Fibroblast of the aortic adventitia (primary cell): ENCODE measurements at places on chromosomes 5 and 9. TPM values are rescaled to one million over a fixed set of nuclear protein-coding genes. Genes with fewer than 3 reads are reported as not detected.

Gene NPR3
- total RNA-seq, result 2.8 and 23.7 TPM in 2 replicates

Gene SNCAIP
- 0.18 and 0.57 TPM in 2 replicates for total RNA-seq

Gene MYOT
- total RNA-seq, result not detected in 2 replicates

Gene MCIDAS
- total RNA-seq, result not detected in 2 replicates

Gene FBXO10
- total RNA-seq, result 7.1 and 7.6 TPM in 2 replicates

Gene NR5A1
- not detected in 2 replicates for total RNA-seq

Gene EGFL7
- 2.4 and 5.6 TPM in 2 replicates for total RNA-seq

Gene IRX4
- not detected in 2 replicates for total RNA-seq

Gene BOD1
- 63.7 and 68.9 TPM in 2 replicates for total RNA-seq

Gene TTC16
- total RNA-seq, result not detected in 2 replicates

Gene SV2C
- 0.08 TPM in 1 of 2 replicates, not detected in the other for total RNA-seq

Gene ANGPTL2
- total RNA-seq, result 41.0 and 47.5 TPM in 2 replicates

Gene GPX3
- 11.3 and 53.1 TPM in 2 replicates for total RNA-seq

Gene SETX
- 85.0 and 100 TPM in 2 replicates for total RNA-seq

Gene AMBP
- total RNA-seq, result 0.27 TPM in 1 of 2 replicates, not detected in the other

Gene CKMT2
- 1.4 TPM in 1 of 2 replicates, not detected in the other for total RNA-seq

Gene SPATA6L
- total RNA-seq, result 0.25 and 1.2 TPM in 2 replicates

Gene CCDC187
- under 0.01 TPM in 1 of 2 replicates, not detected in the other for total RNA-seq

Gene MAP1B
- total RNA-seq, result 130 and 401 TPM in 2 replicates

Gene TAF1L
- not detected in 2 replicates for total RNA-seq

Gene TAF11L10
- total RNA-seq, result not detected in 2 replicates

Gene GFRA3
- not detected in 2 replicates for total RNA-seq

Gene COL27A1
- 2.1 and 9.6 TPM in 2 replicates for total RNA-seq

Gene DDX4
- total RNA-seq, result not detected in 2 replicates

Gene GDNF
- total RNA-seq, result 0.54 TPM in 1 of 2 replicates, not detected in the other

Gene DOCK8
- 0.08 and 0.18 TPM in 2 replicates for total RNA-seq

Gene DPP7
- 69.5 and 72.3 TPM in 2 replicates for total RNA-seq

Gene PCDHB2
- total RNA-seq, result 0.36 and 0.82 TPM in 2 replicates

Gene SLC35A4
- 17.0 and 28.0 TPM in 2 replicates for total RNA-seq

Gene ZNF474
- total RNA-seq, result 0.09 TPM in 1 of 2 replicates, not detected in the other

Gene AQP3
- total RNA-seq, result 0.54 and 1.9 TPM in 2 replicates
